ENCODE measurements at places on chromosomes 1 and 21.

- no peak for DNase-seq
Observed at GRCh38 chr1:150890033-150890416, 3.1 kb downstream of the CTXND2 start.

DNA sequence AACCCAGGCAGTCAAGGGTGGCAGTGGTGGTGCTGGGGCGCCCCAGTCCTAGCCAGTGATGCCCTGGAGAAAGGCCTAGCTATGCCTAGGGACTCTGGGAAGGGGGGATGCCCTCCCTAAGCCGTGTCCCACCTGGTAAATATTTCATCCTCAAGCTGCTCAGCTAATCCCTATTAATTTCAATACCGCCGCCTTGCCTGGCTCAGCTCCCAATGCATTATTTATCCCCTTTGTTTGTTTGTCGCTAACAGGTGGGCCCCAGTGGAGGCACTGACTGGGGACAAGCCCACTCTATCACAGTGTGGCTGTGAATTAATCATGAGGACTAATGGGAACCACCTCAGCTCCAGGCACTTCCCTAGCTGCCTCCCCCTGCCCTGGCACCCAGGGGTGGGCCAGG, 22.5 kb downstream of the DMAP1 start:
- no peak for DNase-seq

GRCh38 chr1:4778056-4778455, 123.6 kb downstream of the AJAP1 start:
- DNase-seq, result no peak

DNA sequence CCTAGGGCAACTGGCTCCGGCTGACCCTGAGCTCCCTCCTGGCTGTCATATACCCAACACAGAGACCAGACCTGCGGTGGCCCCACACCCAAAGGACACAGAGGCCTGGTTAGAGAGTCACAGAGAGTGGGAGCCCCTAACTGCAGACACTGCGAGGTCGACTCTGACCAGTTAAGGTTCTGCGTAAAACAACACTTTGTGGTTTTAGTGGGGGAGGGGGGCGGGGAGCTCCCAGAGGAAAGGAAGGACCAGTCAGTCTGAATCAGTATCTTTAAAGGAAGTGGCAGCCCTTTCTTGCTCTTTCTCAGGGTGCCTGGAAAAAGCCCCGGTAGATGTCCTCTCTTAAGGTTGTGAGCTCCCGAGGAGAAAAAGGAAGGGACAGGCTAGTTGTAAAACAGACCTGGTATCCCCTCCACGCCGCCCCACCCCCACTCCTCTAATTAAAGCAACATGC, 2.4 kb downstream of the SSBP3 start:
- no peak for DNase-seq

DNA sequence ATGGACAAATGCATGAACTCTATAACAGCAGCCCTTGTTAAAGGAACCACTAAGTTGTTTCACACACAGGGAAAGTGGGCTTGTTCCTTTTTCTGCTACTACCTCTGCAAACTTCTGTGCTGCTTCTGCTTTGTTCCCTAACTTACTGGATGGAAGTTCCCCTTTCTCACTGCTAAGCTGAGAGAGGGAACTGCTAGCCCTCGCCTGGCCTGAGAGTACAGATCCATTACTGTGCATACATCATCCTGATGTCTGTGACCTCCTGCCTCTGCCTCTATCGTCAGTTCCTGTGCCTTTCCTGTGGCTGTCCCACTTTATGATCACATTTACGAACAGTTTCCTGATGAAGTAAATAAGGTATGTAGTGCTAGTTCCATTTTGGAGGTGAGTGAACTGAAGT, 3.5 kb downstream of the GNAT2 start:
- DNase-seq, result no peak

- no peak for DNase-seq
Observed at GRCh38 chr1:108584428-108584856, 24.5 kb downstream of the EEIG2 start.

GRCh38 chr1:221045842-221046831, 166.9 kb downstream of the HLX start:
- DNase-seq, result no peak

- DNase-seq, result no peak
Observed at GRCh38 chr1:241848686-241849344, 811 bp downstream of the EXO1 start.

GRCh38 chr1:53943090-53943489, 2.4 kb downstream of the IFT25 start:
- DNase-seq, result no peak

- no peak for DNase-seq
Observed at GRCh38 chr1:76083189-76083588, 8.6 kb downstream of the ST6GALNAC3 start.

- no peak for DNase-seq
Observed at GRCh38 chr1:205179842-205180241, 31.7 kb downstream of the DSTYK start.

DNA sequence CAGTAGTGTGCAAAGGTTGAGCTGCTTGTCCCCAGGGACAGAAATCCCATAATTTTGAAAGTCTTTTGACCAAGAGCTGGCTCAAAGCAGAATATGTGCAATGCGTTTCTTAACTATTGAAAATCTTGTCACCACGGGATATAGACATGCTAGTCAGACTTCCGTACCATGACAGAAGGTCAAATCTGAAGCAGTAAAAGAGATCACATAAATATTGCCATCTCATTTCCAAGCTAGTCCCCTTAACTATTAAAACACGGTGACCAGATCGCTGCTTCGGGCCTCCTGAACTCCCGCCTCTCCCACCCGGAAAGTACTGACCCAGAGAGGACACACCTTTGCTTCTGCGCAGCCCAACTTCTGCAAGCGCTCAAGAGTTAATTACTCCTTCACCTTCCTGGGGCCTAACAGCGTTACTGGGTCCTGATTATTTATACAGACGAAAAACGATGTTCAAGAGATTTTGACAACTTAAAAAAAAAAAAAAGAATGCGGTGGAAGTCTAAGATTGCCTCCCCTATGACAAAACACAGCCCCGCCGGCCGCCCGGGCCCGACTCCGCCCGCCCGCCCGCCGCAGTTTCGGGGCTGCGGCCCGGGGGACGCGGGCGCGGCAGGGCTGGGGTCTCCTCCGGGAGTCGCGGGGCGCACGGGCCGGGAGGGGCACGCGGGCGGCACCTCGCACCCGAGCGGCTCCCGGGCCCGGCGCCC, 692 bp downstream of the SORT1 start:
- DNase-seq, result no peak

GRCh38 chr21:46393451-46393940, 65.2 kb upstream of the DIP2A start:
- DNase-seq, result no peak

GRCh38 chr1:201283836-201284553, 689 bp downstream of the PKP1 start:
- no peak for DNase-seq

DNA sequence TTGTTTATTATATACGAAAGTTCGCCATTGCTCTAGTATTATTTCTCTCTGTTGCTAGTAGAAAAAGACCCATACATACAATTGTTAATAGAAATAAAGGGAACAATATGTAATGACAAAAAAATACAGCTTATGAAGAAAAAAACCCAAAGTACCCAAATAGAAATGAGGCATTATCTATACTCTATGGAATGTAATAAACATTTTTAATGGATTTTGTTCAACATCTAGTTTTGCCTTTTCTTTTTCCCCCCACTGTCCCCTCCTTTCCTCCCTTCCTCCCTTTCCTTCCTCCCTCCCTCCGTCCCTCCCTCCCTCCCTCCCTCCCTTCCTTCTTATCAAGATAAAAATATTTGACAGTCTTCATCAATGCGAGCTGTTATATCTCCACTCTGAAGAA, 81.5 kb upstream of the NEK7 start:
- no peak for DNase-seq

GRCh38 chr1:51416910-51417309, 86.5 kb upstream of the TTC39A start:
- no peak for DNase-seq

- DNase-seq, result peak; percentile 8
Observed at GRCh38 chr1:227192163-227192562, 126.1 kb downstream of the CDC42BPA start.

DNA sequence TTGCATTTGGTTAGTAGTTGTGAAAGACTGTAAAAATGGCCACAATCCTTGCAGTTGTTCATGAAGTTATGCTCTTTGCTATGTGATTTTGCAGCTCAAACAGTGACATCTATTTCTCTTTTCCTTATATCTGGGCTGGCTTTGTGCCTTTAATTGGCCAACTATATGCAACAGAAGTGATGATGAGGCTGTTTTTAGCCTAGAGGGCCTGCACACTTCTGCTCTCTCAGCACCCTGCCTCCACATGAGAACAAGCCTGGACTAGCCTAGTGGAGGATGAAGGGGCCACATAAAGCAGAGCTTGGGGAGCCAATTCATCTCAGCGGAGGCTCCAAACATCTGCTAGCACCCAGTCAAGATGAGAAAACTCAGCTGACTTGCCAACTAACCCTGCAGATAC, 339.8 kb downstream of the OMA1 start:
- no peak for DNase-seq

Data from stimulated activated CD4-positive, alpha-beta T cell treated with anti-CD3 and anti-CD28 coated beads, Interleukin-12 subunit alpha, Interleukin-12 subunit beta, amount 100 ng/mL, for 24 hours (primary cell).